GM20000 (cell line): ENCODE measurements at places on chromosomes 7 and 10.
A peak's percentile ranks its signal among the peaks of the same experiment; 100 is the strongest.

GRCh38 chr7:2120251-2120660 is 112.5 kb downstream of the MAD1L1 start:
- no peak for DNase-seq

DNA sequence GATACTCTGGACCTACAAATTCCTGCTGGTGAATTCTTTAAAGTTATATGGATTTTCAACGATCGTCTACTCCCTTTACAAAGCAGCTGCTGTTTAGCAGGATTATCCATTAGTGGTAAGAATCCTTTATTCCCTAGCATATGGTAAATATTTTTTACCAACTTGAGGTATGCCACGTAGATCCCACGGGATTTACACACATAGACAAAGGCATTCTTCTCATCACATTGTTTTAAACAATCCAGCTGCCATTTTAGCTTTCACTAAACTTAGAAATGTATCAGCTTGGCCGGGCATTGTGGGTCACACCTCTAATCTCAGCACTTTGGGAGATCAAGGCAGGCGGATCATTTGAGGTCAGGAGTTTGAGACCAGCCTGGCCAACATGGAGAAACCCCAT is 148.0 kb upstream of the SH2B2 start:
- no peak for DNase-seq

DNA sequence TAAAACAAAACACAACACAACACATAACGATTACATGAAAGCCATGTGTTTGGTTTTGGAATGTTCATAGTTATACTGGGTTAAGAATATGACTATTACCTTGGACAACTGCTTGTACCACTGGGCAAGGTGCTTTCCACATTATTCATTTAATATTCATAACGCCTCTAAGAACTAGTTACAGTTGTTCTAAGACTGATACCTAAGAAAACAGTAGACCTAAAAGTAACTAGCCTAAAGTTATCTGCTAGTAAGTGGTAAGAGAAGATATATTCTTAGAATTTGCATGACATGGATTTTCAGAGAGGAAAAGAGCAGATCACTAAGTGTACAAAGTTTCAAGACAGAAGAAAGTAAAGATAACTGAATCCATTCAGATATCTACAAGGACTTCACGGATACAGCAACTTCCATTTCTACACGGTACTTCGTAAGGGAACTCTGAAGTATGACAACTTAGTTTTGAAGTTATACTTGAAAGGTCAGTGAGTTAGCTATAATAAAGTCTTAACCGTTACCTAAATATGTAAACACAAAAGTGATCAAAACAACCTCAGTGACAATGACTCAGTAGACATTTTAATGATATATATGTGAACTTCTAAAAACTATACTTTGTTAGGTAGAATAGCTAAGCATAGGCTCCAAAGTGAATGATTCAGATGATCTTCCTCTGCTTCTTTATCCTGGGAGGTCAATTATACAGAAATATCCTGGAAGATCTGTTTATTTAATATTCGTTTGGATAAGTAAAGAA is 65.1 kb downstream of the MINDY3 start:
- DNase-seq, result no peak

DNA sequence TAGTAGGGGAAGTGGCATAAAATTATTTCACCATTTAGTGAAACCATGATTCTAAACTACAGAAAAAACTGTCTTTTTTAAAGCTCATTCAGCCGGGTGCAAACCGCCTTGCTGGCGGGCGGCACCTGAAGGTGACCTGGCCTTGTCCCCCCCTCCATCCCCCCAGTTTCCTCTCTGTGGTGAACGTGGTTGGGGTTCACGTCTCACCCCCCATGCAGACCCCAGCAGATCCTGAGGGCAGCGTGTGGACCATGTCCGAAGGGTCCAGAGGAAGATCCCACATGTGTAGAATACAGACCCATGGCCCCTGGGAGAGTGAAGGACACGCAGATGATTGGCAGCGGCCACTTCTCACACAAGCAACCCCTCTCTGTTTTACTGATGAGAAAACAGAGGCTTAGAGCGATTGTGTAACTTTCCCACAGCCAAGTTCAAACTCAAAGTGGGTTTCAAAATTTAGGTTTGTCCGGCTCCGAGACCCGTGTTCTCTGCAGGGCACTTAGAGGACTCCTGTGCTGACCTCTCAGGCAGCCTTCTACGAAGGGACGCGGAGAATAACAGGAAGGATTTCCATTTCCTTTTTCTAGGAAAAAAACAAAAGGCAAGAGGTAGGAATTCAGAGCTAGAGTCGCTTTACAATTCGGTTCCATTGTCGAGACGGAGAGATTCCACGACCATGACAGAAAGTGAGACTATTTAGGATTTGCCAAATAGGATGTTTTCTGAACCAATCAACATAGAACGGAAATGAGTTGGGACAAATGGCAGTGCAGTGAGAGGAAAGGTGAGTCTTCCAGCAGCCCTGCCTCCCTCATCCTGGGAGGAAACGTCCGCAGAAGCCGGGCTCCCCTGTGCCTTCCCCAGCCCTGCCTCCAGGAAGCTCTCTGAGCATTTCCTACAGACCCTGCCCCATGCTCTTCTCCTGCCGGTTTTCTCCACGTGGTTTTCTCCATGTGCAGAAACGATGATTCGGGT is 67.6 kb upstream of the PITRM1 start:
- no peak for DNase-seq

DNA sequence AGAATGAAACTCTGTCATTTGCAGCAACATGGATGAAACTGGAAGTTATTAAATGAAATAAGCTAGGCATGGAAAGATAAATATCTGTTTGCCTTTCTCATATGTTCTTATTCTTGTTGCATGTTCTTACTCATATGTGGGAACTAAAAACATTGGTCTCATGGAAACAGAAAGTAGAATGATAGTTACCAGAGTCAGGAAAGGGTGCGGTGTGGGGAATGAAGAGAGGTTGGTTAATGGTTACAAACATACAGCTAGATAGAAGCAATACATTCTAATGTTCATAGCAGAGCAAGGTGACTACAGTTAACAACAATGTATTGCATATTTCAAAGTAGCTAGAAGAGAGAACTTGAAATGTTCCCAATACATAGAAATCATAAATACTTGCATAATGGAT is 105.1 kb downstream of the FAM107B start:
- no peak for DNase-seq

- DNase-seq, result no peak
Measured at GRCh38 chr10:97538839-97539238, 33.7 kb upstream of the ANKRD2 start.

DNA sequence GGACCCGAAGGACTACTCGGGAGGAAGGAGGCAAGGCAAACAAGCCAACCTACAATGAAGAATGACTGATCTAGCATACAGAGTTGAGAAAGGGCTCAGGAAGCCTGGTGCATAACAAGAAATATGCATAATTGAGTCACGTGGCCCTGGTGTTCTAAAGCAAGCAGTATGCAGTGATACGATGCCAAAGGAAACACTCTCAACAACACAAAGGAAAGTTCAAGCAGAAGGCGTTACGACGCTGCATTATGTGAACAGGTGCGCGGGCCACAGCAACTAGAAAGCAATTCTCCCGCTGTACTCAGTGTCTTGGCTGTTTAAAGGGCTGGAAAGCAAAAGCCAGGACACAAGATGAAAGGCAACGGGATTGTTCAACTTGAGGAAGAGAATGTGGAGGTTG is 100.8 kb downstream of the PRTFDC1 start:
- DNase-seq, result no peak

DNA sequence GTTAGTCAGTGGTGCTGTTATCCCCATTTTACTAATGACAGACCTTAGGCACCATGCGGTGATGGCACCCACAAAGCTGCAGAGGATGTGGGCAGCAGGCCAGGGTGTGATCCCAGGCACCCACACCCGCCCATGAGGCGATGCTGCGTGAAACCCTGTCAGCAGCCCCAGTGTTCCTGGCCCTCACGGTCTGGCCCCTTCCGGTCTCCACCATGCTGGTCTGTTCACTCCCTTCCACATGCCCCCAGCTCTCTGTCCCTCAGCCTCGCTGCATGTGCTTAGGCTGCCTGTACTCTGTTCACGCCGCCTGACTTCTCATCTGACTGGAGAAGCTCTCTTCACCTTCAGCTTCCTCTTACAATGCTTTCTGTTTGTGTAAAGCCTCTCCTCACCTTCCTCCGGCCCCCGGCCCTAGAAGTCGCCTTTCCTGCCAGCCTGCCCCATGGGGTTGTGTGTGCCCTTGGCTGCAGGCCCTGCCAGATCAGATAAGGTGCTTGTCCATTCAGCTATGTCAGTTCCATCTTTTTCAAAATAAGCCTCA is 17.6 kb upstream of the ORAI2 start:
- DNase-seq, result no peak

- DNase-seq, result no peak
Measured at GRCh38 chr10:27138277-27138676, 15.9 kb downstream of the YME1L1 start.

GRCh38 chr10:76393875-76394706 is 962.7 kb downstream of the LRMDA start:
- DNase-seq, result no peak

DNA sequence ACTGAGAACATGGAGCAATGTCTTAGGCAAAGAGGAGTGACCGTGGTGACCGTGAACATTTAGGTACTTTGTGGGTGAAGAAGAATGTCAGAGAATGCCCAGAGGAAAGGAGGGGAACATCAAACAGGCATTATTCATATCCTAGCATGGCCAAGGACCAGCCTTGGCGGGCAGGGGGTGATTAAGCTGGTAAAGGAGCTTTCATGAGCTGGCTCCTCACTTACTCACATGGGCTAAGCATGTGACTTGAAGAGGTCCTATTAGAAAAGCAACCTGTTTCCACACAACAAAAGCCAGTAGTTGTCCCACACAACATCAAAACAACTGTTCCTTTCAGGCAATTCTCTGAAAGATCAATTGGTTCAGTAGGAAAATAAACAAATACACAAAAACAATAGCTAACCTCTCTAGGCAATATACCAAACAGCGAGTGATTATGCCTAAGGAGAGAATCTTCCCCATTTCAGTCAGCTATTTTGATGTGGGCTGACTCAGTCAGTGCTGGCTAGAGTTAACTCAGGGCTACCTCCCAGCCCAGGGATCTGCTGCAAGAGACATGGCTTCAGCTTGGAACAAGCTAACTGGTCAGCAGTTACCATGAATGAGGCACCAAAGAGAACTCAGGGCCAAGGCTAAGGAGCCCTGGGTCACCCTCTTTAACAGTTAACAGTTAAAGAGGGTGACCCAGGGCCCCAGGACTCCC is 283.5 kb downstream of the ARHGAP12 start:
- no peak for DNase-seq

- no peak for DNase-seq
Measured at GRCh38 chr7:128264477-128264876, 23.4 kb downstream of the LEP start.

DNA sequence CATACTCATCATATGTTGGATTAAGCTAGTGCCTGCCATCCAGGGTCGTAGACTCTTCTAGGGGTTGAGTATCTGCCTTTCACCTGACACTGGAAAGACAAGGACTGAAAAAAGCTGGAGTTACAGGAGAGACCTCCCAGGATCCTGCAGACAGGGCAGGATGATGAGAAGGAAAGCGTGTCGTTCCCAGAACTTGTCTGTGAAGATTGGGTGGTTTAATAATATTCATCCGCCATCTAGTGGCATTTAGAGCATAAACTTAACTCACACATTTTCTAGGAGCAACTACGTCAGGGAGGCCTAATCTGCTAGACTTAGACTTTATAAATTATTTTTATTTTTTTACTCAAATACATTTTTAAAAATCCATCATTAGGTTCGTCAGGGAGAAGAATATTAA is 59.6 kb downstream of the ADRB1 start:
- peak; percentile 58 for DNase-seq
